Endothelial cell (in vitro differentiated cells): ENCODE measurements at places on chromosomes 6 and 20.

DNA sequence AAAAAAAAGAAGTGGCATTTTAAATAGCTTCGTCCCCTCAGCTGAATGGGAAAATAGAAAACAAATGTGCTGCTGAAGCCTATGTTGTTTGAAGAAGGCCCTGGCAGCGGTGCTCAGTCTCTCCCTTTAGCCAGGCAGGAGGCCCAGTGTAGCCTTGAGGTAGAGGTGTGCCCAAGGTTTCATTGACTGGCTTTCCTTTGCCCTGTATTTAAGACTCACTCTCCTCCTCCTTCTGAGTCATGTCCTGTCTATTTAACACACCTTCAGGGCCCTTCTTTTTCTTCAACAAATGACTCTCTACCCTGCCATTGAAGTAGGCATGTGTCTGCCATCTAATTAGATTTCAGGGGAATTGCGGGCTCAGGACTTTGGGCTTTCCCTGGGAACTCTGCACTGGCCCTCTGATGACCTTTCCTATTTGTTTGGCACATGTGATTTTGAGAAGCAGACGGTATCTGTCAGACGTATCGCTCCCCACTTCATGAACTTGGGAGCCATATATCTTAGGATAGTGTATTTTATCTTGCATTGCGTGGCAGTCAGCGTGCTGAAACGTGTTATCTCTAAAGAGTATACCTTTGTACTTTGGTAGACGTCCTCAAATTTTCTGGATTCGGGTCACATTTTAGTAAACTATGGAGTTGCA is 4.3 kb downstream of the TJAP1 start:
- DNase-seq = no peak

GRCh38 chr20:46269372-46269771 is 38.9 kb downstream of the CDH22 start:
- no peak for DNase-seq

DNA sequence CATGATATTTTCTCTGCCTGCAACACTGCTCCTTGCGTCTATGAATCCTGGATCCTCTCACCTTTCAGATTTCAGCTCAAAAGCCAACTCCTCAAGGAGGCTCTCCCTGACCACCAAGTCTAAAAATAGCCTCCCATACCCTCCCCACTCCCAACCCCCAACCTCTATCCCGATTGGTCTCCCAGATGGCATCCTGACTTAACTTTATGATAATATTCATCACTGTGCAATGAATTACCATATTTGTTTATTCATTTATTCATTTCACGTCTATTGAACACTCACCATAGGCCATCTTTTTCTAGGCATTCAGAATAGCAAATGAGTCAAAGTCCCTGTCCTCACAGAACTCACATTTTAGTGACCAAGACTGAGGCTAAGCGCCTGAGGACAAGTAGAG is 42.6 kb upstream of the NFATC2 start:
- no peak for DNase-seq

- DNase-seq = no peak
Measured at GRCh38 chr6:35206346-35206745, 7.4 kb upstream of the SCUBE3 start.

DNA sequence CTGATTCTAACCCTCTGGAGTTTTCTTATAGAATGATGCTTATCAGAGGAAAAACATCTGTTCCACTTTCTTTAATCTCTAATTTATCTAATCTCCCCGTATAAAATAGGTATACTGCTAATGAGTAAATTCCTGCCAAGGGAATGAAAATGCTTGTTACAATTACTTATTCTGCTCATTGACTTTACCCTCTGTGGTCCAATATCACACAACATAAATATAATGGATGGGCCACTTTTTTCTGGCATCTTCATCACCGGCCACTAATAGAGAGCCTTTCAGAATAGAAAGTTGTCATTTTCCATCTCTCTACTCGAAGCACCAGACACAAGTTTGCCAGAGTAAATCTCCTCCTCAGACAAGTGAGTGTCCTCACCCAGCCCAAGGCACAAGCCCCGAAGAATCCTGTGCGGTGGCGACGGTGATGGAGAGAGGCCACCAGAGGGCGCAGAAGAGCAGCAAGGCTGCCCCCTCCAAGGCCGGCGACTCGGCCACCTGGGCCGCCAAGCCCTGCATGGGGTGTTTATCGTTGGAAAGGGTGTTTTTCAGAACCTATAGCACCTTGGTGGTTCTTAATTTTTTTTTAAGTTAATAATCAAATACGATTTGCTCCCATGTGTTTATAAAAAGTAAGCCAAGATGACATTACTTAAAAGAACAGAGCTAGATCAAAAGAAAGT is 212.9 kb upstream of the ARID1B start:
- peak; percentile 86 for DNase-seq
